ENCODE measurements at places on chromosomes 1 and 21.

DNA sequence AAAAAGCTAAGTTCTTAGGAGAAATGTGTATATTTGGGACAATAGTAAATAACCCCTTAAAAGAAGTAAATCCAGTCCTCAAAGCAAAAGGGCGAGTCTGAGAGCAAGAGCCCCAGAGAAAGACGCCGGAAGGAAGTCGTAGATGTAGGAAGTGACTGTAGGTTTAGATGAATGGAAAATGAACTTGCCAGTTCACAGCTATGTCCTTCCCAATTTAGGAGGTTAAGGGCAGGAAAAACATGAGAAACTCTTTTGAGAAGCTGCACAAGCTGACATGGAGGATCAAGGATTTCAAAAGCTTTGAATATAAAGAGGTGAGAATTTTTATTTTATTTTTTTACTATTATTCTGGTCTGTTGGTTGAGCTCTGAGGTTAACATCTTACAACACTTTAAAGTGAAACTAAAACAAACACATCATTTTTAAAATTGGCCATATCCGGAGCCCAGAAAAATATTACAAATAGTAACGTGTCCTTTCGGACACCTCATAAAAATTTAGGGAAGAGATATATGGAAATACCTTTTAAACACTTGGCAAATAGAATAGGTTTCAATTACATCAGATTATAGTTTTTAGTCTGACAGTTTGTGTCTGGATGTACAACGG, 1178.6 kb downstream of the MRPL39 start:
- no peak for DNase-seq

DNA sequence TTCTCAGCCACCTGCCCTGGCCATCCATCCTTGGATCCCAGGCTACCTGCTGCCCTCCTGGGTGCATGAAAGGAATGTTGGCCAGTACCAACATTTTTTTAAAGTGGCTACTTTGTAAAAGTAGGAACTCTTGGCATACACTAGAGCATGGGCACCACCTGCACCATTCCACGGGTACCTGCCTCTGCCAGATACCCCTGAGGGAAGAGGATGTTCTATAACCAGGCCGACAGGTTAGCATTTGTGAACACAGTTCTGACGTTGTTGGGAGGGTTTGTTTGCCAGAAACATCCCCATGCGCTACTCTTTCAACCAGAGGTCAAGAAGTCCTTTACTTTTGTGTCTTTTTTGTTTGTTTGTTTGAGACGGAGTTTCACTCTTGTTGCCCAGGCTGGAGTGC, 43.0 kb downstream of the EVA1C start:
- no peak for DNase-seq

- no peak for DNase-seq
These were observed 401 bp downstream of the UQCRH start for GRCh38 chr1:46303872-46304326.

DNA sequence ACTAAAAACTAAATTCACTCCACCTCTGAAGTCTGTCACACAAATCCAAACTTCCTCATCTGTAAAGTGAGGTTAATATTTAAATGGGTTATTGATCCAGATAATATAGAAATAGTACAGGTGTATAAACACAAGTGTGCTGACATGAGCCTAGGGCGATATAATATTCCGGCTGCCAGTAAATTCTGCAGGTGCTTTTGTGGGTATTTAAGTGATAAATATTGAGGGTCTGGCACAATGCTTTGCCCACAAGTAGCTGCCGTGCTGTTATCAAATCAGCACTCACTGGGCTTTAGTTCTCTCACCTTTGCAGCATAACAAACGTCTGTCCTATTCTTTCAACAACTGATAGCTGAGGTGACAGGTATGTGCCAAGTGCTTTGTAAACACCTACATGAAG, 7.6 kb downstream of the PABPC4 start:
- DNase-seq = no peak

- no peak for DNase-seq
These were observed 29.0 kb downstream of the POU2F1 start for GRCh38 chr1:167249702-167250101.

DNA sequence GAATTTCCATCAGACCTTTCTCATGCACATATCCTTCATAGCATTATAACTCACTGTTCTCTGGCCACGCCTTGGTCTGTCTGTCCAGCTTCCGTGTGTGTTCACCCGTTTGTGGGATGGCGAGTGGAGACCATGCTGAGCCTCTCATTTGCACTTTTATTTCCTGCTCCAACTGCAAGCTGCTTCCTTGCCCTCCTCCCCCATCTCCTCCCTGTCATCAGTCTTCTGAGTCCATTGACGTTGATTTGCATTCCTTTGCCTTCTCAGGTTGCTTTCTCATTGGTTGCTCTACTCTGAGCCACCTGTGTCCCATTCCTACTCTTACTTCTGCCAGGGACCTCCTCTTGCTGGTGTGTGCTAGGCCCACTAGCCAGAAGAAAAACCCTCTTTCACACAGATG, 146.4 kb downstream of the NOS1AP start:
- no peak for DNase-seq

DNA sequence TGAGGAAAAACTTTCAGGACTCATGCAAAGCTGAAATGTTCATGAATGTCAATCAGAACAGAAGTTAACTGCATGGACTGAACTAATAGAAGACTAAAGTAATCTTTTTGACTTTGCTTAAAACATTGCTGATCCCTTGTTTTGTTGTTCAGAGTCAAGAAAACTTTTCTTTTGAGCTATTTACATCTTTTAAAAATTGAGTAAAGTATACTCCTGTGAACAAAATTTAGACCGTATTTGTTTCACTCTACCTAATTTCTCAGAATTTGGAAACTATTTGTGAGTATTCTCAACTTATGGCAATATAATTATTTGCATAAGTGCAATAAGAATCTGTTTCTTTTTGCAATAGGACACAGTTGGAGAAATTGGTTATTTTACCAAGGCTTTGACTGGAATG, 41.1 kb downstream of the INPP5B start:
- no peak for DNase-seq

DNA sequence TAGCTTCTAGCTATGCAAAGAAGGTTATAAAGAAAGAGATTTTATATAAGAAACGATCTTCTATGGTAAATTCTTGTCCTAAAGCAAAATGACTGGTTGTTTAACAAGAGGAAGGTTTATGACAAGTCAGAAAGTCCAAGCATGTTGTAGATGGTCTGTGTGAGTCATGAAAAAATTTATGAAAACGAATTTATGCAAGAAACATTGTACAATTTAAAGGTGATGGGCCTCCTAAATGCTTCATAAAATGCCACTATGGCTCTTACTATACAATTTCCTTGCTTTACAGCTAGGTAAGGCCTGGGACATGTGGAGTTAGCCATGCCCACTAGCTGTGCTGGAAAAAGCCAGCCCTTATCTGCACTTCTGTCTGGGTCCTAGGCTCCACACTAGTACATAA, 125.4 kb downstream of the PTGER3 start:
- DNase-seq = no peak

GRCh38 chr1:31688233-31688918, 15.4 kb downstream of the COL16A1 start:
- DNase-seq = no peak

DNA sequence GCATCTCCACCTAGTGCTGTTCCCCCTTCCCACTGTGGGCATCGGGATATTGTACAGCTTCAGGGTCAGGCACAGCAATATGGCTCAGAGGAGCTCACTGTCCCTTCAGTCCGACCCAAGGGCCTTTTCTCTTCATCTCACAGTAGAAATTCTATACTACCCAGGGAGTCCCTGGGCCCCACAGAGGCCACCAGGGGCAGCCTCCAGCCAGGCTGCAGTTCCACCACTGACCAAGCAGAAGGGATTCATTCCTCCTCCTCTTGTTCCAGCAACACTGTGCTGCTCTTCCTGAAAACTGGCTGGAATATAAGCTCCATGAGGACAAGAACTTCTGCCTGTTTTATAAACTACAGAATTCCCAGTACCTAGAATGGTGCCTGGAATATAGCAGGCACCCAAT, 70.5 kb downstream of the CD34 start:
- no peak for DNase-seq

DNA sequence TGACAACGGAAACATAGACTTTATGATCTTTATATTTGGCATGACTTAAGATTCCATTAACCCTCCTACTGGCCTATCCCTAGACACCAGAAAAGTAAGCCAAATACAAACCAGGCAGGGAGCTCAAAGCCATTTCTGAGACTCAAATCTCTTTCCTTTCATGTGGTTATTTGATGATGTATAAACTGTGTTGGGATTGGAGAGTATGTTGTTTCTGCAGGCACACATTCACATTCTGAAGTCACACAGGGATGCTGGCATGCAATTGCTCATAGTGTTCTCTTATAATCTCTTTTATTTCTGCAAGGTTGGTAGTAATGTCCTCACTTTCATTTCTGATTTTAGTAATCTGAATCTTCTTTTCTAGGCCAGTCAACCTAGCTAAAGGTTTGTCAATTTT, 5.8 kb downstream of the ZMYND12 start:
- no peak for DNase-seq

DNA sequence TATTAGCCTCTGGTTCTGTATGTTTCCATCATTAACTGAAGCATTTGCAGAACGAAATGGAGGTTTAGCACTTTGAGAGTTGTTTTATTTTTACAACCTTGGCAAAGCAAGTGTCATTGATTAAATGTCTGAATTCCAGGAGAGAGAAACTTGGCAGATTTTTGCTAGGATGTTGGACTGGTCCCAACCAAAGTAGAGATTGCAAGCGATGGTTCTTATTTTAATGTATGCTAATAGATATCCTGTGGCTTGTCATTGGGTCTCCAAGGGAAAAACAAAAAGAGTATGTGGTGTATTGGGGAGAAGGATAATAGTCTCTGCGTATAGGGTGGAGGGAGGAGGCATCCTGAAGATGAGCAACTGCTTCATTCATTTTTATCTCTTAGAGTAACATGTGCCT, 457.2 kb upstream of the RUNX1 start:
- DNase-seq = peak; percentile 72

DNA sequence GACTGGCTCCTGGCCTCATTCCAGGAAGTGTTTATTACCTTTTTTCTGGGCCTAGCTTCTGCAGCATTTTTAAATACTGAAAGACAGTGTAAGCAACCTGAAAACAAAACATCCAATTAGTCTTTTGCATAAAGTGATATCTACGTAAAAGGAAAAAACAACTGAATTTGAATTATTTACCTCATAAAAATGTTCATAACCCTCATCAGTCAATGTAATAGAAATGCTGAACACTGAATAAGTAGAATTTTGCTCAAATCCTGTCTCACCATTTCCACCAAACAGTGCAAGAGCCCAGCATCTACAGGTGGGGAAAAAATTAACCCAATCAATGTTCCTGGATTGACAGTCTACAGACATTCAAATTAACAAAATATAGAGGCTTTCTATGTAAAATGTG, 64.0 kb downstream of the NRDC start:
- DNase-seq = no peak

DNA sequence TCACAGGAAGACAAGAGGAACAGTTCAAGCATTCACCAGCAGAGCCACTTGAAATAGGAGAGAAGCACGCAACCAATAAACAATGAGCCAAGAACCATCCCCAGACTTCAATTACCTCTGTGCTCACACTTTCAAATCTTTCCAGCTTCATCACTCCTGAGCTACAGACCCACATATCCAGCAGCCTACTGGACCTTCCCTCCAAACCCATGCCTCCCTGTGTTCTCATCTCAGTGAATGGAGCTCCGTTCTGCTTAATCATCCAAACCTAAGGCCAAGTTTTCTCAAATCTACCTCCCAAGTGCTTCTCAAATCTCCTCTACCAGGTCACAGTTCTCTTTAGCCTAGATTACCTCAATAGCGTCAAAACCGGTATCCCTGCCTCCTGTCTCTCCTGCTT, 3.7 kb downstream of the PEF1 start:
- DNase-seq = no peak

- DNase-seq = no peak
These were observed 5.1 kb upstream of the FOXJ3 start for GRCh38 chr1:42340093-42340492.

GRCh38 chr21:26833460-26833939, 11.7 kb downstream of the ADAMTS1 start:
- DNase-seq = no peak

DNA sequence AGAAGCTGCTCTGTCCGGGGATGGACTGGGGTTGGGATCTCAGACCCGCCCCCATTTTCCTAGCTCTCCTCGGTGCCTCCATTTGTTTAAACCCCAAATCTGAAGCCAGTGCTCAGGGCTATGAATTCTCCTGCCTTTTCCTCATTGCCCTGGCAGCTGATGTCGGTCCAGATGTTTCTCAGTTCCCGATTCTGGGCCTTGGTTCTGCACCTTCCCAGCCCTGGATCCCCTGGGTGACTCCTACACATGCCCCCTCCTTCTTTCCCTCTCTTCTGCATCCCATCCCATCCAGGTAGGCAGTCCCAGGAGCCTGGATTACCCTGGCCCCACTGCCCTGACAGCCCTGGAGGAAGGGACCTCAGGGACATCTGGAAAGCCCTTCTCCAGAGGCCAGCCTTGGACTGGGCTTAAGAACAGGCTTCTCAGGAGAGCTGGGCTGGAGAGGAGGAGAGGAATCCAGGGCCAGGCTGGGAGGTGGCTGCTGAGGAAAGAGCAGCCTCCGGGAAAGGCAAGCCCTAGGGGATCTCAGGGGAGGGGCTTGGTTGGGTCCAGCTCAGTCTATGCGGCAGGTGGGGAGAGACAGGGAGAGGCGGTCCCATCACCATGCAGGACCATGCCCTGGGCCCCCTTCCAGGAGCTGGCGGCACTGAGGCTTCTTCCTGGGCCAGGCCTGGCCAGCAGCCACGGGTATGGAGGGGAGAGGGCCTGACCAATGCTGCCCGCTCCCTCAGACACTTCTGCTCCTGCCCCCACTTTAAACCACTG, 6.8 kb upstream of the EPS8L3 start:
- DNase-seq = no peak

DNA sequence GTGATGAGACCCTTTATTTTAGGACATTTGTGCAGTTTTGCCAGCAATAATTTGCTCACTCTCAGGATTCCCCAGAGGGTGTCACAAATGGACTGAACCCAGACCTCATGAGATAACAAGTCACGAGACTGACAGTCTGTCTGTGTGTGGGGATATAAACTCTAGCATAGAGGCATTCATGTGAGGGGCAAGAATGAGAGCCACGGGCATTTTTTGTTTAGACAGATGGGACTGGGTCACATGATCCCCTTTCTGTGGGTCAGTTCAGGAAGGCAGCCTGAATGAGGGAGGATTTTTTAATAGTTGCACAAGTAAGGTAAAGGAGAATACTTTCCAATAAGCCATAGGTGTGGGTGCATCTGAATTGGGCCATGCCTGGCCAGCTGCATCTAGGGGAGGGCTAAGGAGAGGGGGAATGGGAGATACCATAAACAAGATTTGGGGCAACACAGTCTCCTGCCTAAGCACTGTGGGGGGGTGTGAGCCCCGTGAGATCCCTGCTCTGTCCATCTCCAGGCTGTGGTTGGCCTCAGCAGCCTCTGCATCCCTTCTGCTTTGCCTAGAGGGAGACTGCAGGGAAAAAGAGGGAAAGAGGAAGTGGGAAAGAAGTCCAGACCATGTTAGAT, 66.6 kb downstream of the NAV1 start:
- no peak for DNase-seq

GRCh38 chr1:181077576-181078242, 10.8 kb upstream of the IER5 start:
- no peak for DNase-seq

- DNase-seq = no peak
These were observed 1.2 kb upstream of the SEMA6C start for GRCh38 chr1:151147665-151148064.

- no peak for DNase-seq
These were observed 28.8 kb upstream of the PTGFRN start for GRCh38 chr1:116880917-116881316.

GRCh38 chr21:31897311-31897710, 24.5 kb downstream of the HUNK start:
- DNase-seq = no peak

Measured in astrocyte of the cerebellum (primary cell).